Motor neuron (in vitro differentiated cells): ENCODE measurements at places on chromosomes 1 and 21. TPM values are rescaled to one million over a fixed set of nuclear protein-coding genes. Genes with fewer than 3 reads are reported as not detected.

DNA sequence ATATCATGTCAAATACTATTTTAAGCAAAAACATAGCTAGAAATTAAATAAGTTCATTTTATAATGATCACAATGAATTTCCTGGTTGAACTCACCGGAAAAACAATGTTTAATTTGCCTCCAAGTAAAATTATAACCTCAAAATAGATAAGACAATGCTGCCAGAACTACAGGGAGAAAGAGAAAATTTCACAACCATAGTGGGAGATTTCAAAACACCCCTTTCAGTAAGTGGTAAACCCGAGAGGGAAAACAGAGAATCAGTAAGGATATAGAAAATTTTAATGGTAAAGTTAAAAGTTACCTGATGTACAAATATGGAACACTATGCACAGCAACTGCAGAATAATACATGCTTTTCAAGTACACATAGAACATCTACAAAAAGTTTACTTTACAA lies 43.2 kb upstream of the PLA2G4A start:
- ATAC-seq: no peak

CAMK1G gene
- 5.6 and 6.3 TPM in 2 replicates for total RNA-seq

DNA sequence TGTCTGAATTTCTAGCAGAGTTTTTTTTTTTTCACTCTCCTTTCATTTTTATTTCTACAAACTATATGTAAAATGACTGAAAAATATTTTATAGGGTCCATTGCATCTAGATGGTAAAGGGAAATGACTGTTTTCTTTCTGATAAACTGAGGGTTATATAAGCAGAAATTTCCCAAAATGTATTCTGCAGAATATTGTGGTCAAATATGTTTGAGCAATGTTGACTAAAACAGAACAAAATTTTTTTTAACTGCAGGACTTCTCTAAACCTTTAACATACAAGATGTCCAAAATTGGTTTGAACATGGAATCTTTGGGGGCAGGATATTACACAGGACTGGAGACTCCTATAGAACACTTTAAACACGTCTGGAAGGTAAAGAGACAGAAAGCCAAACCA lies 190.5 kb downstream of the TOMM20 start:
- no peak for ATAC-seq

FRRS1 gene
- 2.8 and 3.1 TPM in 2 replicates for total RNA-seq

DNA sequence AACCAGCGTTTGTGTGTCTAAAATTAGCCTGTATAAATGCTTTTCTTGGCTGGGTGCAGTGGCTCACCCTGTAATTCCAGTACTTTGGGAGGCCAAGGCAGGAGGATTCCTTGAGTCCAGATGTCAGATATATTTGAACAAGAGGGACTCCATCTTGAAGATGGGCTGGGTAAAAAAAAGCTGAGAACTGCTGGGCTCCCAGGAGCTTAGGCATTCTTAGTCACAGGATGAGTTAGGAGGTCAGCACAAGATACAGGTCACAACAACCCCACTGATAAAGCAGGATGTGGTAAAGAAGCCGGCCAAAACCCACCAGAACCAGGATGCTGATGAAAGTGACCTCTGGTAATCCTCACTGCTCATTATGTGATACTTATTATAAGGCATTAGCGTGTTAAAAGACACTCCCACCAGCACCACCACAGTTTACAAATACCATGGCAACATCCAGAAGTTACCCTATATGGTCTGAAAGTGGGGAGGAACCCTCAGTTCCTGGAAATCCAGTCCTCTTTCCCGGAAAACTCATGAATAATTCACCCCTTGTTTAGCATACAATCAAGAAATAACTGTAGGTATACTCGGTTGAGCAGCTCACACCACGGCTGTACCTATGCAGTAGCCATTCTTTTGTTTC lies 36.2 kb upstream of the ZNF496 start:
- ATAC-seq: peak; percentile 80

SPRR2G gene
- total RNA-seq: not detected in 2 replicates

GRCh38 chr1:116515702-116516101 lies 55.1 kb downstream of the CD58 start:
- ATAC-seq: no peak

DNA sequence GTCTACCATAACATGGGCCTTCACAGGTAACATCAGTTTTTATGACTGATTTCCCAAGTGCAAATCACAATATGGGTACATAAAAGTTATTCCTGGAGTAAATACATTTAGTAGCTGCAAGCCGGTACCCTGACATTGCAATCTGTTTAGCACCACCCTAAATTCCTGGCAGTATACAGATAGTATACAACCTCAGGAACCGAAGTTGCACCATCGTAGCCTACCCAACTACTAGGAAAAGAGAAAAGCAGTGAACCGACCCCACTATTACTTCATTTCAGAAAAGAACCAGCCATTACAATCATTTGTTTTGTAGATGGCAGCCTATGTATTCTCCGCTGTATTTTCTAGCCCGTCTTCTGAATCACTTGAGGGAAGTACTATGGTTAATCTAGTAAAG lies 1.1 kb downstream of the ADIPOR1 start:
- ATAC-seq: no peak

DNA sequence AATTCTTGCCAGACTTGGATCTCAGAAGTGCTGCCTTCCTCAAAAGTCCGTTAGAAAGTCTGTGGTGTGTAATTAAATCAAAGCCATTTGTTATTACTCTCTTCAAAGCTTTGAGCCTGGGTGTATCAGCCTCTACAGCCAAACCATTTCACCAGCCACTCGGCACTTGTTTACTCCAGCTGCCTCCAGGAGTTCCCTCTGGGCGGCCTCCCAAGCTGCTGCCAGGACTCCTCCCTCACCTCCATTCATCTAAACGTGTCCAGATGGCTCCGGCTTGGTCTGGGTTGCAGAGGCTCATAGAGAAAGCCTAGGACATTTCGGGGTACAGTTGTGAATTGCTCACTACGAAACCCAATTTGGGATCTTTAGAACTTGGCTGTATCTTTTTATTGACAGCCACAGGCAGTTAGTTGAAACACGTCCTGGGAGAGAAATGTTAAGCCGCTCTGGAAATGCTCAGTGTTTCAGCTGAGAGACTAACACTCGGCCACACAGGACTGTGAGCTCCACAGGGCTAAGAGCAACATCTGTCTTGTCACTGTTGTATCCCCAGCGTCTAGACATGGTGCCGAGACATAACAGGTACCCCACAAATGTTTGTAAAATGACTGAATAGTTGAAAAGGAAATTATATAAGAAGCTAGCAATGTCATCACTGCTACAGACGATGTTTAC lies 116.9 kb upstream of the NGF start:
- ATAC-seq: no peak

DNAJC28 gene
- total RNA-seq: 2.2 and 2.4 TPM in 2 replicates

DNA sequence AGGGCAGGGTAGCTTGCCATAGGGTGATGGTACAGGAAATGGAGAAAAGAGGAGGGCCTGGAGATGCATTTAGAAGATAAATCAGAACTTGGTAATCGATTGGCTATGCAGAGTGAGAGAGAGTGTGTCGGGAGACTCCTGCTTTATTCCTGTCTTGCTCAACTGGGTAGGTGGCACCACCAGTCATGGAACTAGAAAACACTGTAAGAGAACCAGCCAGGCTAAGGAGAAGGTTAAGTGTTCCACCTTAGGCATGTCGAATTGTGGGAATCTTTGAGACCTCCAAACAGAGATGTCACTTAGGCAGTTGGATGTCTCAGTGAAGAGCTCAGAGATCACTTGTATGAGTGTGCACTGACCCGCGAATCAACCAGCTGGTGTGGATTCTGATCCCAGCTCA lies 28.7 kb upstream of the RD3 start:
- no peak for ATAC-seq

- no peak for ATAC-seq
Observed at GRCh38 chr21:34520764-34521508, 8.9 kb upstream of the KCNE1 start.
